Tongue (tissue), 3 donors: ENCODE measurements at places on chromosomes 7 and 10.

GRCh38 chr7:90626013-90626412 is 29.9 kb downstream of the CDK14 start:
- DNase-seq, result no peak

DNA sequence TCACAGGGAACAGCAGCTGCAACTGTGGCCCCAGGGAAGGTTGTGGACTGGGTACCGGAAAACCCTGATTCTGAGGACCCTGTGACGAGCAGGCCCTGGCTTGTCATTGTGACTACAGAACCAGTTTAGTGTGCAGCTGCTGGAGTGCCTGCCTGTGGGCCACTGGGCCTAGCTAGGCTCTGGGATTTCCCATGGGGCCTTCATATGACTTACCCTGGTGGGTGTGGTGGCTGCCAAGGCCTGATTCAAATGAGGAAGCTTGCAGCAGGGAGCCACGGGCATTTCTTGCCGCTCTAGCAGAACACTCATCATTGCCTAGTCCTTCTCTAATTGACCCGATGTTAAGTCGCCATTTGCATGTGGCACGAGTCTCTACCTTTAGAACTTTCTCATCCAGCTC is 14.7 kb upstream of the CAMK2G start:
- peak; percentile 74 for DNase-seq

- peak; percentile 49 for DNase-seq
Observed at GRCh38 chr10:102068216-102068615, 3.1 kb downstream of the HPS6 start.

GRCh38 chr10:103983367-103983911 is 16.5 kb downstream of the SLK start:
- no peak for DNase-seq

GRCh38 chr7:36025190-36025589 is 127.9 kb upstream of the EEPD1 start:
- DNase-seq, result no peak

DNA sequence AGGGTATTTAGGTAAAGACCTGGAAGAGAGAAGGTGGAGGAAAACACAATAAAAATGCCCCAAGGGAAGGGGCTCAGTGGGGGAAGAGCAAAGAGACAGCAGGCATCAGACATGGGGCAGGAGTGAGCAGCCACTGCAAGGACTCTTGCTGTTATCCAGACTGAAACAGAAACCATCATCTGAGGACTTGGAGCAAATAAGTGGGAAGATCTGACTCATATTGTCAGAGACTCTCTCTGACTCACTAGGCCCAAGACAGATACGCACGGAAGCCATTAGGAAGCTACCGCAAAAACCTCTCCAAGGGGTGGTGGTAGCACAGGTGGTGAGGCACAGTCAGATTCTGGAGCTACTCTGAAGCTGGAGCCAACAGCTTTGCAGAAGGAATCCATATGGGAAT is 110.7 kb downstream of the RNF32 start:
- no peak for DNase-seq

DNA sequence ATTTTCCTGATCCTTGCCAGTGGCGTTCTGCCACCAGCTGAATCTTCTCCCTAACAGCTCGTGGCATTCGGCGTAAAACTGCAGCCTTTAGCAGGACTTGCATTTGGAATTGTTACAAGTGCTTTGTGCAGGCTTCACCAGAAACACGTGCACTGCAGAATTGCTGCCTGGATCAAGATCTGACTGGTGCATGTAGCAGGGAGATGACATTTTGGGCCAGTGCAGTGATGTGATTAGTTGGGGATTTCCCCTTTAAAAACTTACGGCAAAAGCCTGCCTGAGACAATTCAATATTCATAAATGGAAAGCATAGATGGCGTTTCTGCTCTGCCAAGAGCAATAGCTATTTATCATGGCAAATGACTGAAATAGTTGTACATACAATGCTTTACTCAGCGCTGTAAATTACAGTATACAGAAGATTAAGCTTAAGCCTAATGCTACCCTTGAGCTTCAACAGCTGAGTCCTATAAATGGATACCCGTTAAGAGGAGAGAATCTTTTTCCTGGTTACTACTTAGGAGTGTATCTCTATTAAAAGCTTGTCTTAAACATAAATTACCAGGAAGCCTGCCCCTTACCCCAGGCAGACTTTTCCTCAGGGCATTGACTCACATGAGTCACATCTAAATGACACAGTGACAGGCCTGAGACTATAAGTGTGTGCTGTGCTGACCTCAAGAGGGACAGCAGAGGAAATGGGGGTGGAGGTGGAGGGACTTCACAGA is 106.3 kb downstream of the ATXN7L1 start:
- DNase-seq, result peak; percentile 87

- no peak for DNase-seq
Observed at GRCh38 chr10:48626986-48627731, 22.3 kb upstream of the ARHGAP22 start.

DNA sequence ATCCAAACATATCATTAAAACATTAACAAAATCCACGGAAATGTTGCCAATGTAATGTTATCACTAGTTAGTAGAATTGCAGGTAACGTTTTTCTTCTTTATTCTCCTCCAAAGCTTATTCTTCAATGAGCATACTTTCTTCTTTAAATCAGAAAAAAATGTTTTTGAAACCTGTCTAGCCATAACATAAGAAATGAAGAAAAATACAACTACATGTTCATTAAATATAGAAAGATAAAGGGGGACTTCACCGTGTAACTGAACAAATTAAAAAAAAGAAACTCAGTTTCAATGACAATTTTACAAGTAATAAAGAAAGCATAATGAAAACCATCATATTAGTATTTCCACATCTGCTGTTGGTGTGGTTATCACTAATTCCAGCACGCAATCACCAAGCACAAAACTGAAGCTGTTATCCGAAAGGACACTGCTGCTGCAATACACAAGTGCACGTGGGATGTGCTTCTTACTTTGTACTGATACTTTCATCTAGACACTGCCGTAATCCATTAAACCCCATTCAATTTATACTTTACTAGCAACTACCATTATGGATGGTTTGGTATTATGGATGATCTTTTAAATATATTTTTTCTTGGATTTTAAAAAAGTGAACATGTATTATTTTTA is 9.6 kb downstream of the ESYT2 start:
- DNase-seq, result no peak

DNA sequence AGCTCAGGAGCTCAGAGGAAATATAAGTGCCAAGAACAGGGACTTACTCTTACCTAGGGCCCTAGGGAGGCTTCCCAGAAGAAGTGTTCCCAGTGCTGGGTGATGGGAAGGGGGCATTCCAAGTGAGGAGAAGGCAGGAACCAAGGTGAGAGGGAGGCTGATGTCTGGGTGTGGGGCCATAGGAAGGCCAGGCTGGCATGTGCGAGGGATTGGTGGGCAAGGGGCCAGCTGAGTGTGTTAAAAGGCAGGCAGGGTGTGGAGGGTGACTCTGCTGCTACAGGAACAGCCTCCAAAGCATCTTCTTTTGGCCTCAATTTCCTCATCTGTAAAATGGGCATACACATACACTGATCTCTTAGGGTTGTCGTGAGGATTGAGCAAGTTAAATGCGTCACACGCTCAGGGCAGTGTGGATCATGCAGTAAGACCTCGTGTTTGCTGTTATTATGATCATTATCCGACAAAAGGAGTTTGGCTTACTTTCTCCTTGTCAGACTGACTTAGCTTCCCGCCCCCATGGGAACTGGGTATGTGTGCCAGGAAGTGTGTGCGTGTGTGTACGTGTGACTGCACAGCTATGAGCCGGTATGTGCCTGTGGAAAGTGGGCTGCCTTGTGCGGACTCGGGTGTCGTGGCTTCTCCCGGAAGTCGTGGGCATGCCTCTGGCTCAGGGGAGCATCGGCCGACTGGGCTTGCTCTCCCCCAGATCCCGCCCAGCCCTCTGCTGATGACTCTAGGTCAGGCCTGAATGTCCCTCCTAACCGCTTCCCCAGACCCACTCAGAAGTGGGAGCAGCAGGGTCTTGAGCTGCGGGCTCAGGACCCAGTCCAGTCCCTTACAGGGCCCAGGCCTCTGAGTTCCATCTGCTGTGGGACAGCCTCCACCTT is 59.6 kb downstream of the NEURL1 start:
- no peak for DNase-seq

GRCh38 chr10:59108886-59109288 is 67.6 kb upstream of the PHYHIPL start:
- no peak for DNase-seq

DNA sequence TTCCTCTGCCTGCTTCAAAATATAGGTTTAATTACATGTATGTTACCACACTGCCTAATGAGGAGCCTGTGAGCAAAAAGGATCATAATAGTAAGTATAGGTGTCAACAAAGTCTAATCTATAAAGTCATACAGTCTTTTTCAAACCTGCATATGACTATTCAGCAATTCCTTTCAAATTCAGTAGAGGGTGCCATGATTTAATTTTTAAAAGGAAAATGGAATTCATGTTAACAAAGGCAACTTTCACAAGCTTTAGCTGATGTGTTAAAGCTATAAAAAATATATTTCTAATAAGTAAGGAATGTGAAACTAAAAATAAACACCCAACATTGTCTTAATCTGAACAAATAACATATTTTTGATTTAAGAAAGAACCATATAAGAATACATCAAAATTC is 52.1 kb downstream of the MPP7 start:
- peak; percentile 52 for DNase-seq

DNA sequence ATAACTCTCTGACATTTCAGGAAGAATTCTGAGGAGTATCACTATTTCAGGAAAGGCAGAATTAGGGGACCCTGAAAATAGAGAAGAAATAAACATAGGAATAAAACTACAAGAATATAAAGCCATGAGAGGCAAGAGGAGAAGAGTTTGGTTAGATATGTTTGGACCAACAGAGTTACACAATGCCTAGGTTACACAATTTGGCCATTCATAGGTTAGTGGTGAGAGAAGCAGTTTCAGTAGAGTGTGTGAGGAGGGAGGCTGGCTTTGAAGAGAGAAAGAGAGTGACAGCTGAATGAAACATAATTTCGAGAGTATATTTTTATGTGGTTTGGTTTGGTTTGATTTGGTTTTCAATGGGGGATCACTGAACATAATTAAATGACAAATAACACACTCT is 783.2 kb upstream of the LRRN3 start:
- DNase-seq, result no peak

DNA sequence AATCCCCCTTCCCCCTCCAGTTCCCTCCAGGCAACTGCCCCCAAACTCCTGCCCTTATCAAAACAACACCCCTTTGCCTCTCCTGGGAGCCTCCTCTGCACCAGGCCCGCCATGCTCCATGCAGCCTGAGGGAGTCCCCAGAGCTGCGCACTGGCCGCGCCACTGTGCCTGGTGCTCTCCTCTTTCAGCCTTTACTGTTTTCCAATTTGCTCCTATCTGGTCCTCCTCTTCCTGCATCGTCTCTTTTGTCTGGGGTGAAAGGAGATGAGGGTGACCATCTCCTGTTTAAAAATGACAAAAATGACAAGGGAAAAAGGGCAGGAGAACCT is 165.8 kb upstream of the ADCY1 start:
- DNase-seq, result no peak
